Stomach (tissue), 19 donors: ENCODE measurements at places on chromosomes 5 and 9. TPM values are rescaled to one million over a fixed set of nuclear protein-coding genes. Genes with fewer than 3 reads are reported as not detected.

GRCh38 chr5:94461131-94461530 is 157.3 kb downstream of the KIAA0825 start:
- DNase-seq: no peak

GRCh38 chr5:35668794-35669193 is 51.1 kb downstream of the SPEF2 start:
- DNase-seq: no peak

- DNase-seq: no peak
Measured at GRCh38 chr9:136326761-136327303, 507 bp upstream of the GPSM1 start.

Gene ANKRD20A1
- polyA plus RNA-seq: 0.25 TPM

DNA sequence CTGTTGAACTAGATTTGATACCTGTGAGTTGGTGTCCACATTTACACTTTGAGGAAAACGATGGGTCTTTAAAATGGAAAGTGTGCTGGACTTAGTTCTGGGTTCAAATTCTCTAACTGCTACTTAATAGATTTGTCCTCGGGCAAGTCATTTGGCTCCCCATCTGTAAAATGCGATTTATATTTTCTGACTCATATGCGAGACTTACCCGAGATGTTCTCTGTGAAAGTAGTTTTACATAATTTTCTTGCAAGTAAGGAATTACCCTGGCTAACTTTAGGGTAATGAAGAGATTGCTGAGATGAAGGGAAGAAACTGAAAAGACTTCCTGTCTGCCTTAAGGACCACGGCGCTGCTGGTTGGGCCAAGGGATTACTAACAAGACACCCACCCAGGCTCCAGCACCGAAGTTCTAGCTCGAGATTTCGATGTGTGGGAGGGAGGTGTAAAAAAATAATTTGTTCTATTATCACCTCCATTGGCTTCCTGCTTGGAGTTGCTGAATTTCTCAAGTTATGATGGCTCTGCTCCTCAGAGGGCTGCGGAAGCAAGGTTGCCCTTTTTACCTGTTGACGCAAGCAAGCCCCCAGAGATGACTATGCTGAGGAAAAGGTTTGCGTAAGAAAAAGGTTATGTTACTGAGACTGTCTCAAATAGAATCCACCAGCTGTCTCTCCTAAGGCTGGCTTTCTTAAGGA is 24.1 kb downstream of the PCSK1 start:
- no peak for DNase-seq

GRCh38 chr9:126862104-126862761 is 1.8 kb downstream of the ZBTB34 start:
- no peak for DNase-seq

- no peak for DNase-seq
Measured at GRCh38 chr9:135416664-135417290, 62.8 kb upstream of the PPP1R26 start.

DNA sequence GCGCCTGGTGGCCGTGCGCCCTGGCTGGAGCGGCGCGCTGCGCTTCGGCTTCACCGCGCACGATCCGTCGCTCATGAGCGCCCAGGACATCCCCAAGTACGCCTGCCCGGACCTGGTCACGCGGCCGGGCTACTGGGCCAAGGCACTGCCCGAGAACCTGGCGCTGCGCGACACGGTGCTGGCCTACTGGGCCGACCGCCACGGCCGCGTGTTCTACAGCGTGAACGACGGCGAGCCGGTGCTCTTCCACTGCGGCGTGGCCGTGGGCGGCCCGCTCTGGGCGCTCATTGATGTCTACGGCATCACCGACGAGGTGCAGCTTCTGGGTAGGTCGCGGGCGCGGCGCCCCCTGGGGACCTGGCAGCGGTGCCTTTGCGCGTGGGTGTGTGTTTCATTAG is 28.9 kb downstream of the NEURL1B start:
- no peak for DNase-seq

Gene HSD17B3
- 3.0 TPM for polyA plus RNA-seq

Gene ANKRD33B
- polyA plus RNA-seq: 0.58 TPM

Gene SLCO6A1
- not detected for polyA plus RNA-seq

Gene ZCCHC9
- 27.3 TPM for polyA plus RNA-seq
